NCI-H1694 (cell line): ENCODE measurements at places on chromosomes 7 and 10.

- no peak for DNase-seq
Measured at GRCh38 chr7:128705891-128706333, 33.2 kb upstream of the CALU start.

DNA sequence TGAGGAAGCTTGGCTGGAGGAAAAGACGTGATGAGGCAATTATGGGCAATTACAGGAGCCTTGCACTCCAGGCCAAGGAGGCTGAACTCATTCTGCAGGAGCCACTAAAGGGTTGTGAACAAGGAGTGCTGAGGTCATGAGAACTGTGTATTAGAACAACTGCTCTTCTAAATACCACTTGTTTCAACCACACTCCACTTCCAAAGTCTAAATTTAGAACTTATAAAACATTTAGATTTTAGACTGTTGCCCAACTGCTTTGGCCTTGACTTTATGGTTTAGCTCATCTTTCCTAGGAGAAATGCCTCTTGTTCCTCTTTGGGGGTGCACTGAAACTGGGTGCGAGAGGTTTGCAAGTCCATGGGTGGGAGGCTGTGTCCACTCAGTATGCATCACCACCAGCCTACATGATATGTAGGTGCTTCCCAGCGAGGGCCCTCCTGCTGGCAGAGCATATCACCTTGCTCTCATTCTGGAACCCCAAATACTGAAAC is 199.7 kb upstream of the AOAH start:
- DNase-seq: no peak

GRCh38 chr7:5282543-5283316 is at the start of gene SLC29A4:
Gene SLC29A4 (plus strand): TSS chr7:5282943. CDS start chr7:5287817, 4,874 bp downstream.
- no peak for DNase-seq

DNA sequence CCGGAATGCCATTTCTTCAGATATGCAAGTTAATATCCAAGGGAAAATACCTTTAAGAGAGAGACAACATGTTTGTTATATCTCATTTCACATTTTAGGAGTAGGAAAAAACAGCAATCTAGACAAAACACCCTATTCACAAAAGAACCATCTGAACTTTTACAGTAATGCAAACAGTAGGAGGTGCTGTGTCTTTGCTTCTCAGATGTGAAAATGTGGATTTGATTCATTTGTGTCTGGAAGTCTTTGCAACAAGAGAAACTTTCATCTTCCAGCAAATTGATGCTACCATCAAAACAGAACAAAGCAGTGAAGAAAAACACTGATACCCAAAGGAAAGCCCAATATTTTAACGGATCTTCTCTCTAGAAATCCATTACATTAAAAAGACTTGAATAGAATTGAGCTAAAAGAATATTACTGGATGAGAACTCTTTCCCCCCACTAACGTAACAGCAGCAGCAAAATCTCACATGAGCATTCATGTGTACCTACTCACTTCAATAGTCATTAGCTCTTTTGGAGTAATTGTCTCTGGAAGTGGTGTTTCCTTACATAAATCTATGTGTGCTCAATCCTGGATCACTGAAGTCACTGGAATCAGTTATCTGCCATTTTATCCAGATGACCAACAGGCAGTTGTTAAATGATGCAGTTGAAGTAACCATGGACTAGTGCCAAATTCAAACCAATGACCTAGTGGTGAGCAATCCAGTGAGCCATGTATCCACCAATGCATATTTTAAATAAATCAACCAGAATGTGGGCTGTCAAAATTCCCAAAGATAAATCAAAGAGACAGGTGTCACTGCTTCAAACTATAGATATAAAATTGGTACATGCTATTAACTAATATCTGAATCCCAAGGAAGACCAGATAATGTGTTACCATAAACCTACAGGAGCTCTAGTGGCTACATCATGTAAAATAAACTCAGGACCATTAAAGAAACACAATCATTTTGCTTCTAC is 1.8 kb downstream of the SEMA3C start:
- peak; percentile 69 for DNase-seq
